ENCODE measurements at places on chromosomes 5 and 9.

DNA sequence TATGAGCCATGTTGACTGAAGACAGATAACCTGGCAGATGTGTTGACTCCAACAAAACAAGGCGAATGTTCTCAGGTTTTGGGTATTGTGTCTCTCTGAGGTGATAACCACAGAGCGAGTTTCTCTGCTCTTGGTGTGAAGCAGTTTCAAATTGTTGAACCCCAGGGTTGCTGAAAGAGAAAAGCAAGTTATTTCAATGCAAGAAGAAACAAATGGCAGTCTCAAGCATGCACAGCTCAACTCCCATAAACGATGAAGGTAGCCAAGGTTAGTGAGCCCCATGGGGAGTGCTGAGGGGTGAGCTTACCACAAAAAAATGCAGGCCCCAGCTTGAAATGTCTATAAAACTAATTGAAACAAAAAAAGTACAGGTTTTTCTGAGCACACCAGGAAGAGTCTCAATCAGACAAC is 220.8 kb upstream of the DAPK1 start:
- no peak for DNase-seq
- H3K27ac ChIP-seq = peak overlapping the region; percentile 15
- no peaks in the 10 kb centered on the region for H3K4me1 ChIP-seq
- no peaks in the 10 kb centered on the region for H3K27me3 ChIP-seq
- no peaks in the 10 kb centered on the region for H3K36me3 ChIP-seq

GRCh38 chr5:156383510-156384265 is 56.7 kb downstream of the SGCD start:
- no peak overlapping the region for H3K4me3 ChIP-seq
- H3K36me3 ChIP-seq = no peaks in the 10 kb centered on the region
- H3K4me1 ChIP-seq = no peaks in the 10 kb centered on the region
- DNase-seq = no peak
- H3K27ac ChIP-seq = no peak overlapping the region

DNA sequence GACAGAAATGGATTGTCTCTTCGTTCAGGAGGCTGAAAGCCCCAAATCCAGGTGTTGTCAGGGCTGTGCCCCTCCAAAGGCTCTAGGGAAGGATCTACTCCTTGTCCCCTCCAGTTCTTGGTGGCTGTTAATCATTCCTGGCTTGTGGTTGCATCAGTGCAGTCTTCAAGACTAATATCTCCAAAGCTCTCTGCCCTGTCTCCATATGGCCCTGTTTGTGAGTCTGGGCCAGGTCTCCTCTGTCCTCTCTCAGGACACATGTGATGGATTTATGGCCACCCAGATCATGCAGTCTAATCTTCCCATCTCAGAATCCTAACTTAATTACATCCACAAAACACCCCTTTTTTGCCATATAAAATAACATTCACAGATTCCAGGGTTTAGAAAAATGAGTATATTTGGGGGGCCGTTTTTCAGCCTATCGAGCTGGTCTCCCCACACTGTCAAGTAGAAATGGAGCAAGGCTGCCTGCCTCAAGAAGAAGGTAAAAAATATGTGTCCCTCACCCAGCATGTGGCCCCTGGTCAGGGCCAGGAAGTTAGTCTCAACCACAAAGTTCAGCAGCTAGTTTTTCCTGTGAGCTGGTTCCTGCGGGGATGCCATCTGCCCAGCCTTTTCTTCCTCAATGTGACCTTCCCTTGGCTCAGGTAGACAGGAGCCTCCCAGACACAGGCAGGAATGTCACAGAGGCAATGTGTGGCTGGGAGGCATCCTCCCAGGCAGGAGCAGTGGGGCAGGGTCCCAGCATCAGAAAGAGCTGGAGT is 509.4 kb downstream of the IRX1 start:
- H3K27me3 ChIP-seq = no peaks in the 10 kb centered on the region
- H3K4me3 ChIP-seq = no peak overlapping the region
- H3K36me3 ChIP-seq = no peaks in the 10 kb centered on the region
- H3K4me1 ChIP-seq = no peaks in the 10 kb centered on the region
- no peak for DNase-seq

DNA sequence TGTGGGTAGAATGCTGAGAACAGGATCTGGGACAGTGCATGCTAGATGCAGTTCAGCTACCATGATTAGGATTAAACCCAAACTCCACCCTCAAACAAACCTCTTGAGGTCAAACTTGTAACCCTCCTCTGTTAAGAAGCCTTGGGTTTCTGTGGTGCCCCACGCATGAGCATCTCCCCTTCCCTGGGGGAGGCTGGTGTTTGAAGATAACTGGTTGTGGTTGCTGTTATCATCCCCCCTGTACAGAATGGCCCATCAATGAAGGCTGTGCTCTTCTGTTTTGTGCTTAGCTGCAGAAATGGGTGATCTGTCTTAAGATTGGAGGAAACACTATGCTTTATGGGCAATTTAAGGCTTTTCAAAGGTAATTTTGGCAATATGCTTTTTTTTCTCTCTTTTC is 4.4 kb upstream of the DAB2IP start:
- DNase-seq = no peak
- no peaks in the 10 kb centered on the region for H3K36me3 ChIP-seq

DNA sequence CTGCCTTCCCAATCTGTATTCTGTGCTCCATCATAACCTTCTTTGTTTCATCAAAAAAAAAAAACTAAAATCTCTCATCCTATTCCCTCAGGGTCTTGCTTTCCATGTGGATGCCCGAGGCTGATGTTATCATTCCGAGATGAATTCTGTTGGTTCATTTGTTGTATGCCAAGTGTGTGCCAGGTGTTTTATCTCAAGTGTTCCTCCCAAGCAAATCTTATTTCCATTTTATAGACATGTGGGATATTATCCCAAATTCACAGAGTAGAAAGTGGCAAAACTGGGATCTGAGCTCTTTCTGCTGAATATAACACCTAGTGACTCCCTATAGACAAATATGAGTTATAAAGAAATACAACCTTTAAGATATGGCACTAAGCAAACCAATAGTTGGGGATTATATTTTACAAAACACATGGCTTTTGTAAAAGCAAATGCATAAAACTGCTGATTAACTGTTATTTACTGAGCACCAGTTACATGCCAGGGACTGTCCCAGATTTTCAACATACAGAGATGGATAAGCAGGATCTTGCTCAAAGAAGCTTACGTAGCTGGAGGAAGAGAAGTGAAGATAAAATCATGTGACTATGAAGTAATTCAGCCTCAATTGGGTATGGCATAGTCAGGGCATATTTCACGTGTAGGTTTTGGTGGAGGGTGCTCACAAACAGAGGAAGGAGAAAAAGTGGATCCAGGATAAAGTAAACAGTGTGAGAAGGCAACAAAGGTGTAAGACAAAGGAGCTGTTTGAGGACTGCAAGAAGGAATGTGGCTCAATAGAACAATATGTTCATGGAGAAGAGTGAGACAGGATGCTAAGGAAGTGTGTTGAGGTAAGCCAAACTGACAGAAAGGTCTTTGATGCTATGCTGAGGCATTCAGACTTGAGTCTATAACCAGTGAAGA is 143.3 kb upstream of the ADAMTSL1 start:
- no peaks in the 10 kb centered on the region for H3K36me3 ChIP-seq
- no peak overlapping the region for H3K4me3 ChIP-seq
- H3K27ac ChIP-seq = no peak overlapping the region
- DNase-seq = no peak
- H3K27me3 ChIP-seq = no peaks in the 10 kb centered on the region

- DNase-seq = no peak
- no peak overlapping the region for H3K27ac ChIP-seq
- no peaks in the 10 kb centered on the region for H3K36me3 ChIP-seq
- H3K27me3 ChIP-seq = no peaks in the 10 kb centered on the region
Measured at GRCh38 chr9:98887918-98888510, 55.7 kb upstream of the COL15A1 start.

DNA sequence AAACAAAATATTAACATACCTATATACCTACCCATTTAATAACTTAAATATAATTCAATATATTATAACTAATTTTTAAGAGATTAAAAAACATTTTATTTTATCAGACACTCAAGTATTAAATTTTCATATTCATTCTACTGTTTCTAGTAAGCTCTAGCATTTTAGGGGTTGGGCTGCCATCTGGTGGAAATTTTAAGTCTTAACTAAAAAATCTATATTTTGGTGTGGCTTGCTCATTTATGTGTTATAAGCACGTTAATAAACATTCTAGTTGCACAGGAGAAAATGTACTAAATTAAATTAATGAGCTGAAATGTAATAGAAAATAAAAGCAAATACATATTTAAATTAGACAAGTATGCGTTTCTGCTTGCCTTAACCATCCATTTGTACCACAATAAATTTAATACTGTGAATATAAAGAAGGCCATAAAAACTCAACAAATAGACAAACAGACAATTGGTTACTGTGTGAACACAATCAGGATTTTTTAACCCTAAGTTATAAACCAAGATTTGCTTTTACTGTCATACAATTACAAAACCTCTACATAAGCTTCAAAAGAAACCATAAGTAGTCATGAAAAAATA is 1728.3 kb upstream of the CDH9 start:
- DNase-seq = no peak
- H3K4me1 ChIP-seq = no peaks in the 10 kb centered on the region
- no peak overlapping the region for H3K4me3 ChIP-seq

DNA sequence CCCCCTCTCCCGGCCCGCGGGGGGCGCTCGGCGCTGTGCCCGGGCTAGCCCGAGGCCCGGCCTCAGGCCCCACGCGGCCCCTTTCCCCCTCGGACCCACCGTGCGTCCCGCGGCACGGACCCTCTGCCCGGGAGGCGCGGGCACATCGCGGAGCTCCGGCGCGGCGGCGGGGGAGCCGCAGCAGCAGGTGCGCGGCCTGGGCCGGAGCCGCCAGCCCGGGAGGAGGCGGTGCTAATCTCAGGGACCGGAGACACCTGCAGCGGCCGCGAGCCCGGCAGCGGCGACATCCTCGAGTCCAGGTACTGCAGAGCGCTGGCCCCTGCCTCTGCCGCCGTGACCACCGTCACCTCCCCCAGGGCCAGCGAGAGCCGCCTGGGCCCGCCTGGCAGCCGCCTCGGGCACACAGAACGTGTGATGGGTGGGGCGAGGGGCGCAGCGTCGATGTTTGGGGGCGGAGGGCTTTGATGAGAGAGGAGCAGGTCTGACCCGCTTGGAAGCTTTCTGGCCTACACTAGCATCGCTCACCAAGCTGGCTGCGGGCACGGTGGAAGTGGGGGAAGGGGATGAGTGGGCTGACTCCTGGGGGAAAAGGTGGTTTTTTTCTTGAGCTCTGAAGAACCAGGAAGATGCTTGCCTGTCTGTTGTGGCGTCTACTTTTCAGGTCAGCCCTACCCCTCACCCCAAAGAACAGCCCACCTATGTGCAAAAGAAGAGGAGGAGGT is 524 bp downstream of the CYFIP2 start:
- H3K27me3 ChIP-seq = no peaks in the 10 kb centered on the region
- peak overlapping the region; percentile 73 for H3K4me3 ChIP-seq
- peak overlapping the region; percentile 21 for H3K27ac ChIP-seq
- no peaks in the 10 kb centered on the region for H3K36me3 ChIP-seq
- H3K4me1 ChIP-seq = no peaks in the 10 kb centered on the region

Measured in breast epithelium (tissue), 4 donors.